ENCODE measurements at places on chromosomes 7 and 10.

- DNase-seq = no peak
These were observed 283.6 kb downstream of the BICC1 start for GRCh38 chr10:58796242-58796641.

DNA sequence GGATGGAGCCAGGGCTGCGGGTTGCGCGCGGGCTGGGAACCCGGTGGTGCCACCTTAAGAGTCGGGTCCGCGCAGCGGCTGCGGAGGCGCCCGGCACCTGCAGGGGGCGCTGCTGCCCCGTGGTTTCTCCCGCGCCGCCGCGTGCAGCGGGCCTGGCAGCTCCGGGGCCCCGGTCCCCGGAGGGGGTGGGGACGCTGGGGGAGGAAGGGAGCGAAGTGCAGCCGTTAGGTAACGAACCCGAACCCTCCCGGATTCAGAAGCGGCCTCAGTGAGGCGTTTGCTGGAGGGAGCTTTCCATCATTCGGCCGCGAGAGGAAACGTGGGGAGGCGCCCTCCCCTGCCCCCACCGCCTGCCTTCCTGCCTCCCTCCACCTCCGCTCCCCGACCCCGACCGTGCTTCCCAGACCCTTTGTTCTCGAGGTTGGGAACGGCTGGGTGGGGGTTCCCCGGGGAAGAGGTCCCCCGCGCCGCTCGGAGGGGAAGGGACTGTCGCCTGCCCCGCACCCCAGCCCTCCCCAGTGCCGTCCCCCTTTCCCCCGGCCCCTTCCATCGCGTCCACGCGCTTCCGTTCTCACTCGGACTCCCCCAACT lies 29.6 kb downstream of the SKIDA1 start:
- DNase-seq = peak; percentile 91

- DNase-seq = peak; percentile 57
These were observed 11.4 kb upstream of the PAX4 start for GRCh38 chr7:127629268-127629854.

DNA sequence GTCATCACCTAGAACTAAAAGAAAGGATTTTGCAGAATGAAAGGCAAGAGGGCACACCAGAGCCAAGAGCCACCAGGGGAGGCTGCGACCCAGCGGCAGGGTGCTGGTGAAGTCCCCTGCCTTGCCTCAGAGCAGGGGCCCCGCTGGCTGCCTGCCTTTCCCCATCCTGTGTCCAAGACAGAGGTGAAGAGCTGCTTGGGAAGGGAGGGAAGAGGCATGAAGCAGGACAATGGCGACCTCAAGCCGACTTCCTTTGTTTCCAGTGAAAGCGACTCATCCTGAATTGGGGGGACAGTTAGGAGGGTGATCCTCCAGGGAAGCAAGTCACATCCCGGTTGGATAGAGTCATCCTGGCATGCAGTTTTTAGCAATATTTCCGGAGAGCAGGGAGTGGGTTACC lies 255.5 kb upstream of the YAE1 start:
- DNase-seq = no peak

DNA sequence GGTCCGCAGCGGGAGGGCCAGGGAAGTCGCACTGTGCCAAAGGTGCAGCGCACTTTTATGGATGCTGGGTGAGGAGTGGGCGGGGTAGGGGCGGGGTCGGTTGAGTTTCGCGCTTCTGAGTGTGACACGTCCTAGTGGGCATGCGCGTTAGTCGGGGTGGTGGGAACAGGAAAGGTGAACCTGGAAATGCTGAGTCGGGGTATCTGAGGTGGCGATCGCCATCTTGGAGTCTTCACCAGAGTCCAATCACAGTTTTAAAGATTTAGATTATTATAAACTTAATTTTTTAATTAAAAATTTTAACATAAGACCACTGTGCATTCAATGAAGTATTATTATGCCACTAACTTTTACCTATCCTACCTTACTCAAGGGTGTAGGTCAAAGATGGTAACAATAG lies 45.7 kb downstream of the ZNF138 start:
- DNase-seq = no peak

GRCh38 chr10:48523212-48523819 lies 81.6 kb downstream of the ARHGAP22 start:
- DNase-seq = no peak
